GM06990 (cell line): ENCODE measurements at places on chromosomes 1 and 21.

- no peak for DNase-seq
Measured at GRCh38 chr1:198234520-198235251, 77.9 kb downstream of the NEK7 start.

DNA sequence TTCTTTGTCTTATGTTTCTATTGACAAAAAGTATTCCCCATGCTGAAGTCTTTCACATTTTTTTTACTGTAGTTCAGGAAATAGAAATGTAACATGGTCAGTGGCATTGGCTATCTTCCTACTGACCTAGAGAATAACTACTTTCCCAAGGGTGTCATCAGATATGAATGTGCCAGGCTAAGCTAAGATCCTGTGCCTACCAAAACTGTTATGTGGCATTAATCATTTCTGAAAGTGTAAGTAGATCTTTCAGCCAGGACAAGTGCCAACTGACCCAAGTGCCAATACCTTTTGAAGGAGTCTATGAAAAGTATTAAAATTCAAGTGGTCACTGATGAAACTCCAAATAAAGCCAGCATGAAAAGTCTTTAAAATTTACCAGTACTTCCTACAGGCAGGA is 165.3 kb downstream of the TNFSF18 start:
- DNase-seq = no peak

GRCh38 chr1:155173478-155174323 is at the start of gene TRIM46:
Gene TRIM46, plus strand, starts transcription at chr1:155173849. Its CDS starts 118 bp downstream, at chr1:155173967.
- peak; percentile 65 for DNase-seq

GRCh38 chr21:46421191-46421750 is 37.4 kb upstream of the DIP2A start:
- no peak for DNase-seq

GRCh38 chr1:208183977-208184911 is 59.9 kb downstream of the PLXNA2 start:
- no peak for DNase-seq

DNA sequence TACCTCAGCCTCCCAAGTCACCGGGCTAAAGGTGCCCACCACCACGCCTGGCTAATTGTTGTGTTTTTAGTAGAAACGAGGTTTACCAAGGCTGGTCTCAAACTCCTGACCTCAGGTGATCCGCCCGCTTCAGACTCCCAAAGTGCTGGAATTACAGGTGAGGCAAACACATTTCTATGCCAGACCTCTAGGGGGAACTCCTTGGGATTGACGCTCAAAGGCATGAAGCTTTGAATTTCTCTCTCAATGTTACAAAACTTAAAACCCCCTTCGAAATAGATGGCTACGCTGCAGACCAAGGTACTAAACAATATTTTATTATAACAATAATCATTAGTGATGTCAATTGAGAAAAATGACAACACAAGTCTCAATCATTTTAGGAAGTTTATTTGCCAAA is 330.0 kb downstream of the SETD4 start:
- no peak for DNase-seq

DNA sequence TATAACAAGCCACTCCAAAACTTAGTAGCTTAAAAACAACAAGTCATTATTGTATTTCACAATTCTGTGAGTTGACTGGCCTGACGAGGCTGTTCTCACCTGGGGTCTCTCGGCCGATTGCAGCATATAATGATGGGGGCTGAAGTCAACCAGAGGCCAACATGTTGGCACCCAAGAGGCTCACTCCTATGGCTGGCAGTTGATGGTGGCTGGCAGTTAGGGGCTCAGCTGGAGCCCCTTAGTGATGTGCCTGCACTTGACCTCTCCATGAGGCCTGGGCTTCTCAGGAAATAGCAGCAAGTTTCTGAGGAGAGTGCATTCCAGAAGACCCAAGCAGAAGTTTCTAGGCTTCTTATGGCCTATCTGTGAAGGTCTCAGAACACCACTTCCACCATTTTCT is 459.4 kb downstream of the NPHP4 start:
- DNase-seq = no peak

- no peak for DNase-seq
Measured at GRCh38 chr1:36411674-36412648, 14.3 kb upstream of the LSM10 start.

DNA sequence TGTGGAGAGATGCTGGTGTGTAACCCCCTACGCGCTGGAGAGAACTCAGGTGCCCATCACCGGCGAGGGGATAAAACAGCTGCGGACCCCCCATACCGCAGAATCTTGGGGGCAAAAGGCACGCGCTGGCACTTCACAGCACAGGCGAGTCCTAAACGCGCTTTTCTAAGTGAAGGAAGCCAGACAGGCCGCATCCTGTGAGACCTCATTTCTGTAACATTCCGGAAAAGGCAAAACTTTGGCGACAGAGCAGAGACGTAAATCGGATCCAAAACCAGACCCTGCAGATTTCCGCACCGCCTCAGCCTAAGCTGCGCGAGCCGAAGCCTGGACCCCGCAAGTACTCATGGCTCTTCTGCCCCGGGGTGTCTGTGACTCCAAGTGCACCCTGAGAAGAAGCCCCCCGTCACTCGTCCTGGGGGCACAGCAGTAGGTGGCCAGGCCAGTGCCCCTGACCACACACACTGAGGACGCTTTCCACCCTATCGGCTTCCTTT is 60.9 kb downstream of the SLX9 start:
- DNase-seq = no peak

DNA sequence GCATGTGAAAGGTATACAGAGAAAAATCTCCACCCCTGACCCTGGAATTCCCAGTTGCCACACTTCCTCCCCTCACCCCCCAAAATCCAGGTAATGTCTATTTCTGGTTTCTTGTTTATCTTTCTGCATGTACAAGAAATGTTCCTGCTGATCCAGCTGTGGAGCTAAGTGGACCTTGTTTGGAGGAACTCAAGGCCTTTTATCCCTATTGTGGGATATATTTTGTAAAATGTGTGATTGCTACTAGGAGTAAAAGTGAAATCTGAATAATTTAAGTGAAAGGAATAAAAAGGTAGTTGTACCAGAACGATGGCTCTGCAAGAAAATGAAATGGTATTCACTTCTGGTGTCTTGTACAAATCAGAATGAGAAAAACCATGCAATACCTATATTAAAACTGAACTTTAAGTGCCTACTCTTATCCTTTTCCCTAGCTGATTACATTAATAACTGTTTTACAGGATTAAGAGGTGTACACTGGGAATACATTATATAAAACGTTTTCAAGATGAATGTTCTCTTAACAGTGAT is 3.0 kb downstream of the SPEN start:
- no peak for DNase-seq

DNA sequence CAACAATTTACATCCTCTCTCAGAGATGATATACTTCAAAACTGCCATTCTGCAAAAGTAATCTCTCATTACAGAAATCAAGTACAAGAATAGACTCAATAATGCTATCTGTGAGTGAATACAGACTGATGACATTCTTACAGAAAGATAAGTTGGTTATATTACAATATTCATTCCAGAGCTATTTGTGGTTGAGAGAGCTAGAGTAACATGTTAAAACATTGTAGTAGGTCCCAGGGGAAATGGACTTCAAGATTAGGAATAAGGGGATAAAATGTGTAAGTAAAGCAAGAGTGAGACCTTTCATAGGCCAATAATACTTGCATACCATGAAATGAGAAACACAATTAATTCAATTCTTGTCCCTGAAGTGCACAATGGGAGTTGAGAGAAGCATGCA is 1.5 kb downstream of the F13B start:
- no peak for DNase-seq

DNA sequence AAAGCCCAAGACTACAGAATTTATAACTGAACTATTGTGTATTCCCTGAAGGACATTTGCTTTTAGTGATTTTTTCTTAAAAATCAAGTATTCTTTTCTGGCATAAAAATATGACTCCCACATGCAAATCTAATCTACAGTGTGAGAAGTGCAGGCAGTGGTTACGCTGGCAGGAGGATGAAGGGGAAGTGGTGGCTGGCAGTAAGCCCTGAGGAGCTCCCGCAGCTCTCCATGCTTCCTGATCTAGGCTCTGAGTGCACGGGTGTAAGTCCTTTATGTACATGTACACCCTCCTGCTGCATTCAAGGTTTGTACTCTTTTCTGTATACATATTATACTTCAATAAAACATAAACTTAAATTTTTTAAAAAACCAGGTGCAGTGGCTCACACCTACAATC is 67.5 kb upstream of the PRDX6 start:
- no peak for DNase-seq

GRCh38 chr21:16022921-16023320 is 293.1 kb downstream of the USP25 start:
- DNase-seq = no peak

DNA sequence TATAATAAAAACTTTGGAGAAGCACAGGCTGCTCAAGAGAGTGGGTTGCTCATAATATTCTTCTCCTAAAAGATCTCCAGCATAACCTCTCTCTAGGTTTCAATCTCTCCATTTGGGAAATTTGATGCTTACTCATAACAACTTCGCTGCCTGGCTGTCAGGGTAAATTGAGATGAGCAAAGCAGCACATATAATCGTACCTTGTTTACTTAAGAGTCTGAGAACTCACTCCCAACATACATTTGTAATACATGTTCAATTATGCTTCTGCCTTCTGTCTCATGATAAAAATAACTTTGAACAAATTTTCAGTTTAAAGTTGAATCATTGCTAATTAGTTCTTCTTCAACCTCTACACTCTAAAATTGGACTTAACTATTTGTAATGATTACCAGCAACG is 68.9 kb downstream of the DUSP10 start:
- DNase-seq = no peak

- DNase-seq = no peak
Measured at GRCh38 chr21:42285569-42286245, 29.5 kb downstream of the TFF3 start.

DNA sequence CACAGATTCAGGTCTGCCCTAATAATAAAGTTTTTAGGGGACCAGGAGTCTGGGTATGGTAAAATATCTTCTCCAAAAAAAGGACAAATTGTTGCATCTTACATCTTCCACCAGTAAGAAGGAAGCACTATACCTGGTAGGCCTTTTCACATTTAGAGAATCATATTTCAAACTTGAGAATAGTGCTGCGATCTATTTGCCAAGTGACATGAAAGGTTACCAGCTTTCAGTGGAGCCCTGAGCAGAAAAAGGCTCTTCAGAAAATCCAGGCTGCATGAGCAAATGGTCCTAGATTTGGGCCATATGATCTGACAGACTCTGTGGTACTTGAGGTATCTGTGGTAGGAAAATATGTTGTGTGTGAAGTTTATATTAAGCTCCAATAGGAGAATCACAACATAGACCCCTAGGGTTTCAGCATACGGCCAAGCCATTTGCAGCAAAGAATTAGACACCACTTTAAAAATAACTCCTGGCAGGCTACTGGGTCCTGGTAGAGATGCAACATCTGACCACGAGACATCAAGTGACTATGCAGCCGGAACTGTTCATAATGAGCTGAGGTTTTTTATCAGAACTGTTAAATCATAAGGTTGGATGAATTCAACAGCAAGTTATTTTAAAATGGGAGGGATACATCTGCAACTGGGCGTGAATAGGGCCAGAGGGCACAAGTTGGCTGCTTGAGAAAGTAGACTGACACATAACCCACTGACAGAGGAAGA is 38.6 kb upstream of the CCDC190 start:
- no peak for DNase-seq

GRCh38 chr21:45132841-45133573 is 58.6 kb downstream of the ADARB1 start:
- DNase-seq = no peak

DNA sequence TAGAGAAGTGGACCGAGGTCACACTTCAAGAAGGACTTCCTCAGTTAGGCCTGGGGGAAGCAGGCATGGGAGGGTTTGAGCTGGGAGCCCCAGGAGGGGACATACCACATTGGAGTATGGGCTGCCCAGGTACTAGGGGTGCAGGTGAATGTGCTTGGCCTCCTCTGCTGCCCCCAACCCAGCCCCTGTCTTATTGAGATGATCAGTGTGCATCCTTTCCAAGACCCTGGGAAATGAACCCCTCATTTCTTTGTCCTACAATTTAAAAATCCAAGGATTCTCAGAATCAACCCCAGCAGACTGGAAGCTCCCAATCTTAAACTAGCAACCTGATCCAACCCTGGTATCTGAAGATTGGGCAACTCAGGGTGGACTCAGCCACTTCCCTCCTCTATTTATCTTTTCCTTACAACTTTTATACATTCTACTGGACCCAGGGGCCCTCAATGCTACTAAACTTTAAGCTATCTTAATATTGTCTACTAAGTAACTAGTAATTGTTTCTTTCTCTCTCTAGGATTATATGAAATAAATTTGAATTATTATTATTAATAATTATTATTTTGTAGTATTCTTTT is 9.1 kb downstream of the MEX3A start:
- no peak for DNase-seq

DNA sequence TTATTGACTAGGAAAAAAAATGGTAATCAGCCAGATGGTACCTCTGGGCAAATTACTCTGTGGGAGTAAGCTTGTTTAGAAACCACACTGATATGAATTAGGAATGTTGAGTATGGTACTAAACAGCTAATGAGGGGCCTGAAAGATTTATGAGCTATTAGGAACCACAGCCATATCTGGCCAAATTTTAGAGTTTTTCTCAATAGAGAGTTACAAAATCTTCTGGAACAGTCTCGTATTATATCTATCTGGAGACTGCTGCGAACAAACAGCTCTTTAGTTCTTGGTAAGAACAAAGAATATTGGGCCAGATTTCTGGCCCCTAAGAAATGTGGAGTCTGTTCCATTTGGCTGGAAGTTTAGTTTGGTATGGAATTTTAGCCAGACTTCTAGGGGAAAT is 4.9 kb upstream of the PODN start:
- DNase-seq = no peak

DNA sequence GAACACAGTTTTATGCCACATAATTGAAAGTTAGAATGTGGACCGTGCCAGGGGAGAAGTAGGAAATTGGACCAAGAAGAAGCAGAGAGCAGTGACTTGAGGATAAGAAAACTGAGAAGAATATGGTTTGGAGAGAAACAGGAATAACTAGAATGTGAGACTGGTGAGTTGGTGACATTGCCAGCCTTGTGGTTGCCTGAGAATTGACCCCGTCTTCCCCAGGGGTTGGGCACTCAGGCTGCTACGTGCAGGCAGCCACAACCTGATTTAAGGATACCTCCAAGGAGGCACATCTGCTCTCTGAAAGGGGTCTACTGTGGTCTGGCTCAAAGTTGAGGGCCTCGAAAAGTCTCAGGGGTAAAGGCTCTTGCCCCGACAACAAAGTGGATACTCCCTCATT is 112.1 kb upstream of the ARTN start:
- no peak for DNase-seq

- DNase-seq = no peak
Measured at GRCh38 chr21:16455526-16455925, 725.7 kb downstream of the USP25 start.

GRCh38 chr21:34698270-34699015 is 29.6 kb downstream of the CLIC6 start:
- DNase-seq = no peak

- DNase-seq = no peak
Measured at GRCh38 chr1:85267313-85267712, 7.9 kb upstream of the C1orf52 start.
